ENCODE measurements at places on chromosomes 1 and 21.

- no peak for DNase-seq
Measured at GRCh38 chr1:215001419-215002021, 81.0 kb upstream of the KCNK2 start.

GRCh38 chr1:7938070-7938469 lies 2.6 kb downstream of the TNFRSF9 start:
- DNase-seq = no peak

GRCh38 chr1:231162297-231162969 lies 575 bp downstream of the TRIM67 start:
- DNase-seq = peak; percentile 76

DNA sequence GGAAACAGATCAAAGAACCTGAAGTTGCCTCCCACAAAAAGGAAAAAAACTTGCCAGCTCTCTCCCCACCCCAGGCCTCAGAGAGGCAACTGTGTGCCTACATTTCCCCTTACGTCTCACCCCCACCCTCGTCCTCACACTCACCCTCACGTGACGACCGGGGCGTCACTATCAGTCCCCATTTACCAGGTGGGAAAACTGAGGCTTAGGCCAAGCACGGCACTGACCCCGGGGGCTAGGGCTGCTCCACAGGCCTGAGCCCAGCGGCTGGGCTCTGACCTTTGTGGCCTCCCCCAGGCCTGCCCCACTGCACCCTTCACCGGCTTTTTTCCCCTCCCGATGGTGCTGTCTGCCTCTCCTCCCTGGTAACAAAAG lies 51.5 kb upstream of the RUNX3 start:
- no peak for DNase-seq

DNA sequence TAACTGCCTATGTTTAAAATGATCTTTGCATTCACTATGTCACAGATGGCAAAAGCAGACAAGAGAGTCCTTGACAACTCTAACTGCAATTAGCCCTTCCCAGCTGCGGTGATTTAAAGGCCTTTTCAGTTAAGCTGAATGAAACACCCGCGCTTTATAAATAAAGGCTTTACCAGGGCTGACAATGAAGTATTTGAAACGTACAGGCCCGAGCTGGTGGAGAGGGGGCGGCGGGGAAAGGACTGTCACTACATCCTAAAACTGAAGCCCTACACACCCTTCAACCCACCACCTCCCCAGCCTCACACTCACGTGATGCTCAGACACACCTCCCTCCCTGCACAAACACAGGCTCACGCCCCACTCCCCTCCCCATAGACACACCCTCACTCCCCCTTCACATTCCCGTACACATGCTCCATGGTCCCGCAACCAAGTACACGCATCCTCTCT lies 45.5 kb downstream of the GRIK3 start:
- no peak for DNase-seq

DNA sequence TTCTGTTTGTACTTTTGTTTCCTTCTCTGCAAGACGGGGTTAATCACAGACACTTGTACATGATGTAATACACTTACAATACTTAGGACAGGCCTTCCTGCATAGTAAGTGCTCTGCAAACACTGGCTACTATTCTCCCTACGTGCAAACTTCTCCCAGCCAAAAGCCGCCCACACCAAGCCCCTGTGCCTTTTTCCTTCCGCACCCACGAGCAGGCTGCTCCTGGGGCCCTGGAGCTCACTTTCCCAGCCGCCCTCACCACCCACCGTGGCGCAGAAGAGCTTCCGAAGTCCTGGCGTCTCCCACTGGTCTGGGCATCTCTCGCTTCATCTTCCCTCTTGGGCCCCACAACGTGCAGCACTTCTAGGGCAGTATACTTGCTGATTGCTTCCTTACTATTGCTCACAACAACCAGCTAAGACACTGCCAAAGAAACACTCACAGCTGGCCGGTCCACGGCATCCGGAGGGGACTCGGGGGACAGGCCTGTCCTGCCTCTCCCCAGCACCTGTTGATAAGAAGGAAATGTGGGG lies 22.5 kb upstream of the GPR157 start:
- DNase-seq = peak; percentile 73
